Cerebellar nuclear complex (tissue), 1 donor: ENCODE measurements at places on chromosomes 16 and 17.

DNA sequence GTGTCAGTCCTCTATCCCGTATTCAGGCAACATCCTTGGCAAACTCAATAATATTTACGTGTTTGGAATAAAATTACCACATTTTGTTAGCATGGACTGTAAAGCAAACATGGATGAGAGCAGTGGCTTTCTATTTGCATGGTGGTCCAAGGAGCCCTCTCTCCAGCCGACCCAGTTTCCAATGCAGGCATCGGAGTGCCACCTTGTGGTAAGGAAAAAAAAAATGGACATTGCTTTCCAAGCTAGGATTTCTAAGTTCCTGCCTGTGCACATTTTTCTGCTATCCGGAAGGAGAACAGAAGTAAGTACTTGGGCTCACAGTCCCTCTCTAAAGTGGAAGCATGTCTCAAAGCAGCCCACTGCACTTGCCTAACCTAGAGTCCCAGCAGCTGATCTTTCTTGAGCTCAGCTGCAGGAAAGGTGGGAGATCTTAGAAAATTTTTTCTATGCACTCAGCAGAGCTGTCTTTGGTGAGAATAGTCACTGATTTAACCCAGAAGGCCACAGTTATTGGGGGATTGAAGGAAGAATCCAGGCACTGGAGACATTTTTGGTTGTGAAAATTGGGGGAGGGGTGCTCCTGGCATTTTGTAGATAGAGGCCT lies 46.0 kb upstream of the ERCC4 start:
- DNase-seq = no peak

DNA sequence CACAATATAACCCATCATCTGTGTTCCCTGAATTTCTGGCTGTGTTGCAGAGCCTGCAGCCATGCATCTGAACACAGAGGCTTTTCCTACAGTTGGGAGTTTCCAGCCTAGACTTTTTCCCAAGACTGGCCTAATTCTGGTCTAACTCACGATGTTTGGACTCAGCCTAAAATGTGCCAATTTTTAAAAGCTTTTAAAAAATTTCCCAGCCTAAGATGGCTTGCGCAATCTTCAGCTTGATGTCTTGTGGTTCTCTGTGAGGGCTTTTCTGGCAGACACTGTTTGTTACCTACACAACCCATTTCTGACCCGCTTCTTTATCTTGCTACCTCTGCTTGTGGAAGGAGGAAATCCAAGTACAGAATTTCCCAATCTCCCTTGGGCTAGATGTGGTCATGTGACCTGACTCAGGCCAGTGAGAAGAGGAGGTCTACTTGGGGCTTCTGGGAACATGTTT lies 72.7 kb upstream of the GAS7 start:
- no peak for DNase-seq

GRCh38 chr17:77613218-77613617 lies 345.3 kb upstream of the TNRC6C start:
- no peak for DNase-seq

DNA sequence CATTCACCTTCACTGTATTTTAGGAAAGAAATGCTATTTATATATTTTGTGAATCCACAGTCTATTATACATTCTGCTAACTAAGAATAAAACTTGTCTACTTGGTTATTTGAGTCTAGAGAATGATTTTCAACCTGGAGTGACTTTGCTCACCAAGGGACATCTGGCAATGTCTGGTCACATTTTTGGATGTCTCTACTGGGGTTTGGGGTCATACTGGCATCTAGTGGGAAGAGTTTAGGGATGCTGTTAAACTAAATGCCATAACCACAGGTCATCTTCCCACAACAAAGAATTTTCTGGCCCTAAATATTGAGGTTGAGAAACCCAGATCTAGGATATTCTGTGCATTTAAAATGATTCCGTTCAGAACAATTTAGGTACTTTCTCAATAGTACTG lies 26.0 kb downstream of the KCNJ16 start:
- DNase-seq = no peak

DNA sequence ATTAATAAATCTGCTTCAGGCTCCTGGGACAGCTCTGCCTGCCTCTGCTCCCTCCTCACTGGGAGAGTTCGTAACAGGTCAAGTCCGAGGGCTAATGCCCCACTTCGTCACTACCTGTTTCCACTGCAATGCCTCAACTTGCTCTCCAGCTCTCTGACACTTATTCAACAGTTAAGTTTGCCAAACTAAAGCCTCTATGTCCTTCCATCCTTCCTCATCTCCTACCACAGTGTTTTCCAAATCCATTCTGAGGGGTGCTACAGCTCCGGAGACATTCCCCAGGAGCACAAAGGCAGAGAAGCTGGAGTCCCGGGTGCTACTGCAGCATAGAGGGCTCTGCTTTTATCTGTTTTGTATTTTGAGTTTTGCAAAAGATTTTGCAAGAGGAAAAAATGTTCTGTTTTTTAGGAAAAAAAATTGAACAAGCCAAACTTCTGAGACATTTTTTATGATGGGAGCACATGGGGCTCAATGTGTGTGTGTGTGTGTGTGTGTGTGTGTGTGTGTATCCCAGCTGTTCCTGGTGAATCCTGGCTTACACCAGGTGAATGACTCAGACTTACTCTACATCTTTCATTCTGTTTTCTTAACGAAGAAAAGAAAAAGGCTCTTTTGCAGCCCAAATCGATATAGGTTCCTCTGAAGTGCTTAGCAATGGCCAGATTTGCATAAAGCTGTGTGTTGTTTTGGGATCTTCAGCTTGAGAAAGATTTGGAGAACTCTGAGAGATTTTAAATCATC lies 46.1 kb upstream of the MYOCD start:
- DNase-seq = no peak

- no peak for DNase-seq
Measured at GRCh38 chr17:29586676-29587469, 2.6 kb downstream of the GIT1 start.

- no peak for DNase-seq
Measured at GRCh38 chr17:79915850-79916430, 76.7 kb upstream of the CBX4 start.

GRCh38 chr17:19487024-19487600 lies 46.5 kb upstream of the SLC47A1 start:
- DNase-seq = no peak

- DNase-seq = no peak
Measured at GRCh38 chr17:40430272-40431230, 12.7 kb upstream of the IGFBP4 start.

GRCh38 chr16:57957673-57958392 lies 13.1 kb downstream of the CNGB1 start:
- DNase-seq = no peak

GRCh38 chr17:73623247-73623646 lies 21.0 kb downstream of the SDK2 start:
- no peak for DNase-seq

DNA sequence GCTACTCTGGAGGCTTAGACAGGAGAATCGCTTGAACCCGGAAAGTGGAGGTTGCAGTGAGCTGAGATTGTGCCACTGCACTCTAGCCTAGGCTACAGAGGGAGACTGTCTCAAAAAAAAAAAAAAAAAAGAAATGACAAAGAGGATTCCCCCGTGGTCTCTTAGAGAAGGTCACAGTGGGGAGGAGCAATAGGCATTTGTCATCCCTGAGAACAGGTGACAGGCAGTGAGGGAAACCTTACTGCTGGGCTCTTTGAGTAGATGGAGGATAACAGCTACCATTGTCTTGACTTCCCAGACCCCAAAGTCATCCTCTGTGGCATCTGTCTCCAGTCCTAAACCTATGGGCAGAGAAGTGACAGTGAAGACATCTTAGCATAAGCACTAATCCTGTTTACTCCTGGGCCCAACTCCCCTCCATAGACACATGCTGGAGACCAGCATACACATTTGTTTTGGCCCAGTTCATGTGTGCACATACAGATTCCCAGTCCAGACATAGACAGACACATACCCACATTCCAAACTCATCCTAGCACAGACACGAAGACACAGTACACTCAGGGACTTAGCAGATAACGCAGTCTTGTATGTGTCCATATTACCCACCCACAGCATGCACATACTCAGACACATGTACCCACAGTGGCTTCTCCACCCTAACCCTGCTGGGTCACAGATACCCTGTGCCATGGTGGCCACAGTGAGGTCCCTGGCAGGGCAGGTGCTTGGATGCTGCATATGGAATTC lies 2.7 kb downstream of the ESRP2 start:
- DNase-seq = no peak
